Inflammatory macrophage treated with lipopolysaccharide for 1 hour (primary cell): ENCODE measurements at places on chromosomes 5 and 9.

DNA sequence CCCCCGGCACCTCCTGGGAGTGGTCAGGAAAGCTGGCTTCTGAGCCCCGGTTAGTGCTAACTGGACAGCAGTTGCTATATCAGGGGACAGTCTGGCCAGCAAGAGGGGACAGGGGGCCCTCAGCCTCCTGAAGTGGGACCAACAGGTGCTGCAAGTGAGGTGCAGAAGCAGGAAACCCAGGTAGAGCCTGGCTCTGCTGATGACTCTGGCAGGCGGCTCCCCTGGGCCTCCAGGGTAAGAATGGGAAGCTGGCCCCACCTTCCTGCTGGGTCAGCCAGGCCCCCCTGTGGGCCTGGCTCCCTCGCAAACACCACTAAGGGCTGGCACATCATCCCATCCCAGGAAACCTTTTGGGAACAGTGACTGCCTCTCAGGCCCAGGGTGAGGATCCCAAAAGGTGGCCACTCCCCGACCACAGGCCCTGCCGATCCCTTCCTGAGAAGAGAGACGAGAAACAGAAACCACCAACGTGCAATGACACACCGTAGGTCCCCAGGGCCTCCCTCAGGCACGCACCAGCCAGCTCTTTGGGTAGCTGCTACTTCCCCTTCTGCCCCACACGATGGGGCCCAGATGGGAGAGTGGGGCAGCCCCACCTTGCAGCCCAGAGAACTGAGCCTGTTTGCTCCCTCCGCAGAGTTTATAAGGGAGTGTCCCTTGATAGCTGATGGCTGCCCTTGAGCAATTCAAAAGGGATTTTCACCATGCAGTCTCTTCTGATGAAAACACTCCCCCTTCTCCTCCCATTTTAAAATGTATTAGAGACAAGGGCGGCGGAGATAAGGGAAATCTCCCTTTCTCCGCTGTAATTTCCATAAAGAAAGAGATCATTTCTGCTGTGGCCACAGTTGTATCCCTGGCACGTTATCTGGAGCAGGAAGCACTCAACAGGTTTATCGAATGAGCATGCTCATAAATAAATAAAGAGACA is 76.8 kb downstream of the STK10 start:
- DNase-seq = peak; percentile 87

GRCh38 chr5:134958755-134959154 is 9.0 kb upstream of the CATSPER3 start:
- no peak for DNase-seq

GRCh38 chr5:7087719-7088297 is 308.1 kb upstream of the ADCY2 start:
- DNase-seq = no peak

- no peak for DNase-seq
Measured at GRCh38 chr5:168215646-168216045, 75.8 kb upstream of the WWC1 start.

DNA sequence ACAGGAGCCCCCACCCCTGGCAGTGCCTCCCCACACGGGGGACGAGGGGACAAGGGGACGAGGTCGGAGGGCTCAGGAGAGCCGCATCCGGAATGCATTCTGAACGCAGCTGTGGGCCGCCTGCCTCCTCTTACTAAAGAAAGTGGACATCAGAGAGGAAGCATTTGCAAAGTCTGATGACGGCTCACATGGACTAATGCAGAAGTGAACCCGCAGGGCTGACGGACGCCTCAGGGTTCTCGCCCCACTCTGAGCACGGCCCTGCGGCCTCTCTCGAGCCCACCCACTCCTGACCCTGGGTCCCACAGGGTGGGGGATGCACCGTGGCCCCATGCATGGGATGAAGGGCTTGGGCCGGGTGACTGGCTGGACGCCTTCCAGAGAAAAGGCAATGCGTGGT is 5.9 kb downstream of the LPCAT1 start:
- peak; percentile 64 for DNase-seq
